ENCODE measurements at places on chromosomes 7 and 10.

GRCh38 chr10:109966961-109967738 lies 40.6 kb upstream of the ADD3 start:
- H3K27me3 ChIP-seq, result peaks cover 5% of the 10 kb centered on the region
- no peak for DNase-seq
- no peak overlapping the region for H3K4me3 ChIP-seq
- no peaks in the 10 kb centered on the region for H3K4me1 ChIP-seq
- H3K27ac ChIP-seq, result no peak overlapping the region
- no peaks in the 10 kb centered on the region for H3K36me3 ChIP-seq

- no peak for DNase-seq
- no peak overlapping the region for H3K27ac ChIP-seq
- H3K36me3 ChIP-seq, result no peaks in the 10 kb centered on the region
- H3K4me3 ChIP-seq, result no peak overlapping the region
- no peaks in the 10 kb centered on the region for H3K4me1 ChIP-seq
- H3K27me3 ChIP-seq, result no peaks in the 10 kb centered on the region
Measured at GRCh38 chr7:33964417-33965182, 59.3 kb downstream of the BMPER start.

DNA sequence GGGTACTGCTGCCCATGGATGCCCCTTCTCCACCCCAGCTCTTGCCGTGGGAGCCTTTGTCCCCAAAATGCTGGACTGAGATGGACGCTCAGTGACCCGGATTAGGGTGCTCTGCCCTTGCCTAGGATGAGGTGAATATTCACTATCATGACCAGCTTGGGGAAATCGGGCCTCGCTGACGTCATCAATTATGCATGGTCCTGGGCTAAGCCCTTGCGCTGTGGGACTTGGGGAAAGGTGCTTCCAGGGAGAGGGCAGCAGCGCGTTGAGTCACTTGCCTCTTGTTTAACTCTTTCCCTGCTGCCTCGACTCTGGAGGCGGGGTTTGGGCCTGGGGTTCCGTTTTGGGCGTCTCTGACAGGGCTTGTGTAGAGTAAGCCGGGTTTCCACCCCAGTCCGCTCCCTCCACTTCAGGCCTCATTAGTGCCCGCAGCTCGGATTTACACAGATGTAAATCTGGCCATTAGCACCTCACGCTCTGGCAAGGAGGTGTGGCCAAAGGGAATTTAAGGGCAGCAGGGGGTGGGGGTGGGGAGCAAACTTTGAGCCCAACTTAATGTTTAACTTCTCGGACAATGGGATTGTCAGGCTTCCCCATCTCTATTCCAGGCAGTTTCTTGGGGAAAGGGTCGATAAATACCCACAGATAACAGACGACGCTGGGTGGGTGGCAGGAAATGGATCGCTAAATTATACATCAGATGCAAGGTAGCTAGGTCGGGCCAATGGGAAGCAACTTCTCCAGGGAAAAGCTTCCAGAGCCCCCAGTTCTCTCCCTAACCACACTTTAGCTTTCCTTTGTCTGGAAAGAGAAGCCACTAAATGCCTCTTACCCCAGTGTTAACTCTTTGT lies 51.3 kb upstream of the TCF7L2 start:
- no peak for DNase-seq
- no peaks in the 10 kb centered on the region for H3K27me3 ChIP-seq
- H3K36me3 ChIP-seq, result no peaks in the 10 kb centered on the region
- H3K27ac ChIP-seq, result no peak overlapping the region
- no peak overlapping the region for H3K4me3 ChIP-seq

GRCh38 chr10:43354879-43355380 lies 16.5 kb upstream of the FXYD4 start:
- peaks cover 10% of the 10 kb centered on the region for H3K27me3 ChIP-seq
- peaks cover 2% of the 10 kb centered on the region for H3K4me1 ChIP-seq
- no peak for DNase-seq
- no peak overlapping the region for H3K27ac ChIP-seq
- H3K4me3 ChIP-seq, result no peak overlapping the region

- DNase-seq, result no peak
- H3K27ac ChIP-seq, result no peak overlapping the region
- H3K4me1 ChIP-seq, result no peaks in the 10 kb centered on the region
- no peak overlapping the region for H3K4me3 ChIP-seq
- H3K36me3 ChIP-seq, result no peaks in the 10 kb centered on the region
Measured at GRCh38 chr10:36592964-36593363, 532.4 kb upstream of the ANKRD30A start.

DNA sequence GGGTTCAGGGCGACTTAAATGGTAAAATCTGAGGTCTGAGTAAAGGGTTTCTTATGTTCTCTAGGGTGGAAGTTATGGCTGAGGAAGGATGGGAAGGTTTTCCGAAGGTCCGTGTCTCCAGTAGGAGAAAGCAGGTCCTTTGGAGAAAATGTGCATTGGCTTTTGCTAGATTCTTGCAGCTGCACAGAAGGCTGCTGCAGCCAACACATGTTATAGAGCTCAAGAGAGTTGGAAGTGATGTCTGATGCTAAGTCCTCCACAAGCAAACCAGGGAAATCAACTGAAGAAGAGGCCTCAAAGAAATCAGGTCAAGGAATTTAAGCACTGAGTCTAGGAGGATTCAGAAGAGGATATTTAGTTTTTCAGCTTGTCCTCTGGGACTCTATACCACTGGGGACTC lies 404.6 kb downstream of the LRMDA start:
- H3K4me1 ChIP-seq, result no peaks in the 10 kb centered on the region
- H3K4me3 ChIP-seq, result no peak overlapping the region
- no peak overlapping the region for H3K27ac ChIP-seq
- no peak for DNase-seq

- H3K4me1 ChIP-seq, result no peaks in the 10 kb centered on the region
- H3K4me3 ChIP-seq, result no peak overlapping the region
- DNase-seq, result no peak
- no peaks in the 10 kb centered on the region for H3K27me3 ChIP-seq
- no peak overlapping the region for H3K27ac ChIP-seq
- no peaks in the 10 kb centered on the region for H3K36me3 ChIP-seq
Measured at GRCh38 chr10:24374134-24374915, 165.4 kb downstream of the KIAA1217 start.

GRCh38 chr7:129626896-129627295 lies 15.4 kb downstream of the NRF1 start:
- no peak overlapping the region for H3K4me3 ChIP-seq
- H3K27me3 ChIP-seq, result no peaks in the 10 kb centered on the region
- peaks cover 5% of the 10 kb centered on the region for H3K36me3 ChIP-seq

All from activated B cell treated with CpG ODN at 0.5 μM for 24 hours (primary cell).